NCI-H2171 (cell line): ENCODE measurements at places on chromosomes 7 and 10.

- DNase-seq = no peak
Observed at GRCh38 chr7:189719-190118, 2.7 kb upstream of the FAM20C start.

DNA sequence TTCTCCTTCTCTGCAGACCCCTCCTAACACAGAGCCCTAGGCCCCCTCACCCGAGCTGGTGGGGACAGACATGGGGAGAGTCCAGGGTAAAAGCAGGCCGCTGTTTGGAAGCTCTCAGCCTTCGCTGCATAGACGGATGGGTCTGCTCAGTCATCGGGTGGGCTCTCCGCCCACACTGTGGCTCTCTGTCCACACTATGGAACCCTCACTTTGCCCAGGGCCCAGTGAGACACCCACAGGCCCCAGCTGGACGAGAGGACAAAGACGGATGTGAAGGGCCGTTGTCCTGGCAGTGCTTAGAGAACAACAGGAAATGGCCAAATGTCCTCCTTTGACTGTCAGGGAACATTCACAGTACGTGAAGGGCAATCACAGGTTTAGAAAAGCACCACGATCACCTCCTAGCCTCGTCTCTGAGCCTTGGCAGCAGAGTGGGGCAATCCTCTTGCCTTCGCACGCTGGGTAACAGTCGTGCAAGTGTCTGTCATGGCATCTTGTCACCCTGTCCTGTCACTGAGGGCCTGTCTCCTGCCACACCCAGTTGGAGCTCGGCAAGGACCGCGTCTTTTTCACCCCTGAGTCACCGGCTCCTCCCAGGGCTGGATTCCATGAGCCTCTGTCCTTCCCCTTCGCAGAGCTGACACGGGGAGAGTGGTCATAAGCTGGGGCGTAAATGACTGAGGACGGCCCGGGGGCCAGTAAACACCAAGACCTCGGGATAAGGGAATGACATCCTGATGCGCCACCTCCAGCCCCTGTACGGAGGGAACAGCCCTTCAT, 80.6 kb downstream of the PRKAG2 start:
- DNase-seq = no peak

DNA sequence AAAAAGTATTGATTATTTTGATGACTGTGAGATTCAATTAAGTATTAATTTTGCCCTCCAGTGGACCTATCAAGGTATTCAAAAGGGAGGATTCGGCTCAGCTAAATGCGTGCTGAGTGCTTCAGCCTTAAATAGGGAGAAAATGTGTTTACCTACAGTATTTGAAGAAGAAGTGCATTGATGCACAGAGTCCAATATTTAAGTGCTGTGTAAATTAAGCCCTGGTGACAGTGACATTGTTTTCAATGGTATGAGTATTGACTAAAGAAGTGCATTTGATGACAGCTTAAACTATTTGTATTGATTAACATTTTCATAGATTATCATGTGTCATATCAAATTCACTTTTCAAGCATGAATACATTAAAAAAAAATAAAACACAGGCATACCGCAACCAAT, 106.6 kb downstream of the POU6F2 start:
- no peak for DNase-seq

DNA sequence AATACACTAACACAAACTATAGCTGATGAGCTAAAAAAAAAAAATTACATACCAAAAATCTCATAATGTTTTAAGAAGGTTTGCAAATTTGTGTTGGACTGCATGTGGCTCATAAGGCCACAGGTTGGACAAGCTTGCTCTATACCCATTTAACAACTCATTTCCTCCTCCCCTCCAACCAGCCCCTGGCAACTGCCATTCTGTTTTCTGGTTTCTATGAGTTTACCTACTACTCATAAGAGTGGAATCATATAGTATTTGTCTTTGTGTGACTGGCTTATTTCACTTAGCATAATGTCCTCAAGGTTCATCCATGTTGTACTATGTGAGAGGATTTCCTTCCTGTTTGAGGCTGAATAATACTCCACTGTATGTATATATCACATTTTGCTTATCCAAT, 100.4 kb upstream of the ARHGAP21 start:
- DNase-seq = no peak

DNA sequence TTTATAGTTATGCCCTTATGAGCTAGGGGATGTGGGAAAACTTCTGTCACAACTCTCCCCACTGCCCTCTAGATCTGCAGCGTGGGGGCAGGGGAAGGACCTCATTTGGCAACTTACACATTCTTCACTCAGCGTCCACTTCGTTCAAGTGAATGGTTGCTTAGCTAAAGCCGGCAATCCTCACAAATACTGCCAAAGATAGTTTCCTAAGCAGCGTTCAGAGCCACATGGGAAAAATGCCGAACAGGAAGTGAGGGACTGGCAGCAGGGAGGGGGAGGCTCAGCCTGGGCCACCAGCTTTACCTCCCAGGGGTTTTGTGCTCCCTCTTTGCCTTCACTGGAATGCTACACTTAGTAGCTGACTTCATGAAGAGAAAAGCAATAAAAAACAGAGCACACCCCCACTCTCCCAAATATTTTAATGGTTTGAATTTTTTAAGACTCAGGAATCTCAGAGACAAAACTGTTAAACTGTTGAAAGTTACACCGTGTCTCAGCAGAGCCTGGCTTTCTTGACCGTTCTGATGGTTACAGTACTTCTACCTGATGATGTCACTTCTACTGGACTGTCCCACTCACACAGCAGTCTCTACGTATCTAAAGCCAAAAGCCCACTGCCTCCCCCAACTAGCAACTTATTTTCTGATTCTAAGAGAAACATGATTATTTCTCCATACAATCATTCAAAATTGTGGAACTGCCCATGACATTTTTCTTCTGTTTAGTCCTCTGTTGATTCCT, 10.4 kb downstream of the GRM3 start:
- DNase-seq = no peak

- peak; percentile 54 for DNase-seq
Observed at GRCh38 chr7:105887569-105888189, 11.3 kb upstream of the ATXN7L1 start.
